ENCODE measurements at places on chromosomes 11 and 22.

DNA sequence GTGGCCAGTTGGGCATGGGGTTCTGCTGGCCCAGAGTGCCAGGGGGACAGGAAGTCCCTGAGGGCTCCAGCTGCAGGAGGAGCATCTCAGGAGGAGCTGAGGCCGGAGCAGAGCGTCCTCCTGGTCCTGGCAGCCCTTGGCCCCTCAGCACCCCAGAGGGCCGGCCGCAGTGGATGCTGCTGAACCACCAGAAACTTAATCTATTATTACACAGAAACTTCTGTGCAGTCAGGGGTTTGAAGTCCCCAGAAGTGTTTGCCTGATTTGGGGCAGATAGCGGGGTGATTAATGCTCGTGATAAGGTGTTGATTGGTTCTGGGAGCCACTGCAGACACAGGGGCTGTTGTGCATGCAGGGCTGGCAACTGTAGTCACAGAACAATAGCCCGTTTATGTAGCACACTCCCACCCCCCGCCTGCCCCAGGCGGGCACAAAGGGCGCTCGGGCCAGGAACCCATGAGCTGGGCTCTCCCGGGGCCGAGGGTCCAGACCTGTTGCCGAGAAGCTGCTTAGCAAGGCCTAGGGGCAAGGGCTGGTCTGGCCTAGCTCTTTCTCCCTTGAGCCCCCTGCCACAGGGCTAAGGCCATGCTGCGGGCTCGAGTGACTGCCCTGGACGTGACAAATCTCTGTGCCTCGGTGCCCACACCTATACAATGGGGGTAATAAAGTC lies 29.0 kb upstream of the KCNQ1OT1 start:
- DNase-seq: no peak

GRCh38 chr11:36427876-36428275 lies 82.2 kb downstream of the TRAF6 start:
- no peak for DNase-seq

GRCh38 chr11:129319201-129319600 lies 56.4 kb upstream of the BARX2 start:
- DNase-seq: no peak

- DNase-seq: no peak
Observed at GRCh38 chr11:3802011-3802790, 4.8 kb upstream of the NUP98 start.

- no peak for DNase-seq
Observed at GRCh38 chr22:38038426-38038825, 18.8 kb upstream of the PICK1 start.

DNA sequence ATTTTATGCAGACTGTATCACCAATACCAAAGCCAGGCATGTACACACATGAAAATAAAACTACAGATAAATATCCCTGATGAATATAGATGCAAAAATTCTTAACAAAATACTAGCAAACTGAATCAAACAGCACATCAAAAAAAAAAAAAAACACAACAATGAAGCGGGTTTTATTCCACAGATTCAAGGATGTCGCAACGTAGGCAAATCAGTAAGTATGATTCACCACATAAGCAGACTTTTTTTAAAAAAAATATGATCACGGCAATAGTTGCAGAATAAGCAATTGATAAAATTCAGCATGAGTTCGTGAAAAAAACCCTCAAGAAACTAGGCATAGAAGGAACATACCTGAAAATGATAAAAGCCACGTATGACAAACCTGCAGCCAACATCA lies 21.3 kb downstream of the OR51F1 start:
- no peak for DNase-seq

- DNase-seq: no peak
Observed at GRCh38 chr22:28132466-28132865, 213.4 kb upstream of the PITPNB start.
